ENCODE measurements at places on chromosomes 1 and 21.

DNA sequence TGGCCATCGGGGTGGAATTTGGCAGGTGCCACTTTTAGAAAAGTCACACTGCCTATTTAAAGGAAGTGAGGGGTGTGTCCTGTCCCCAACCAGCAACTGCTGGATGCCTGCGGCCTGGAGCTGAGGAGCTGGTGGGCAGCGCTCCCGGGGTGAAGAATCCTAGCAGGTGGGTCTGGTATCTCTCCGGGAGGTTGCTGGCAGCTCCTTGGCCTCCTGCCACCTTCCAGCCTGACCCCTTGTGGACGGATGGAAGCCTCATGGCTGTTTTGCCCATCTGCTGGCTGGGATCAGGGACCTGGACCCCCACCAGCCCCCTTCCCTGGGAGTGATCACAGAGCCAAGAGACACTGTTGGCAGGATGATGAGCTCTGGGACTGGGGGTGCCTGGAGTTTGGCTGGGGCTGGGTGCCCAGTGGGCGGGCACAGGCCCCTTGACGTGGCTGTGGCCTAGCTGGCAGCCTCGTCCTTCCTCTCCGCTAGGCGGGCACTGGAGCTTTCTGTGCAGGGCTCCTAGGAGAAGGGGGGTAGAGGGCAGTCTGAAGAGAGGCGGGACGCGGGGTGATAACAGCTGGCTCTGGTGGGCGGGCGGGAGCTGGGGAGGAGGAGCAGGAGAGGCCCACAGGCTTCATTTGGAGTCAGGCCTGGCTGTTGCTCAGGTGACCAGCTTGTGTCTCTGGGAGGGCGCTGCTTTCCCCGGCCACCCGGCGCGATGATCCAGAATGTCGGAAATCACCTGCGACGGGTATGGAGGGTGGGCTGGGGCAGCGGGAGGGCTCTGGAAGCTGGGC, at the start of gene ACOT11:
Gene ACOT11, plus strand, starts transcription at position 628 of the 788 bp plus-strand sequence. Its CDS starts 82 bp downstream, at position 710.
- no peak for DNase-seq

DNA sequence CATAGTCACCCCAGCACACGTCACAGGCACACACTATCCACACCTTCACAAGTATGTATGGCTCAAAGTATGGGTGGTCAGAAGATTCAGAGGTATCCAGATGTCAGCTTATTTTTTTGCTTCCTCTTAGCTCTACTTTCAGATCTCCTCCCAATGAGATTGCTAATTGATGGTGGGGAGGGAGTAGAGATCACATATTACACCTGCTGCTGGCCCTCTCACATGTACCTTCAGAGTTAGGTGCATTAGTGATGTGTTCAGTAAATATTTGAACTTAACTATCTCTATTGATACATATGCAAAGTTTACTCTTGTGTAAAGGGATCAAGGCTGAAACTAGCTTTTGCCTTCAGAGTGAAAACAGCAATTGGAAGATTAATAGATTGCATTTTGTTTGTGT, 262.6 kb downstream of the PCP4 start:
- no peak for DNase-seq

DNA sequence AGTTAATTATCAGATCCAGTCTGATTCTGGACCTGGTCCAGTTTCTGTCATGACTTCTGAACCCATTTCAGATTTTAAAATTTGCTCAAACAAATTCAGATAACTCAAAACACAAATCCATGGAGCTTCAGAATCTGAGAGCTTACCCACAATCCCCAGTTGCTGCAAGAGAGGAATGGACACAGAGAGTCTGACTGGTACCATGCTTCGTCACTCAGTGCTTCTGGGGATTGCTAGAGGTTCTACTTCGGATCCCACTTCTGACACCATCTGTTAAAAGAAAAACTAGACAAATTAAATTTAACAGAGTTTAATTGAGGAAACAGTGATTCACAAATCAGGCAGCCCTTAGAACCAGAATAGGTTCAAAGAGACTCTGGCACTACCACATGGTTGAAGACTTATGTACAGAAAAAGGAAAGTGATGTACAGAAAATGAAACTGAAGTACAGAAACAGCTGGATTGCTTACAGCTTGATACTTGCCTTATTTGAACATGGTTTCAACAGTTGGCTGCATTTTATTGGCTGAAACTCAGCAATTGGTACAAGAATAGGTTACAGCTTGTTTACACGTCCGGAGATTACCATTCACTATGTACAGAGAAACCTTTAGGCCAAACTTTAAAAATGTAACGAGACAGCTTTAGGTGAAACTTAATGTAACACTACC, 60.7 kb upstream of the TEKT2 start:
- DNase-seq, result no peak

- DNase-seq, result no peak
Measured at GRCh38 chr1:15231714-15232201, 15.3 kb upstream of the FHAD1 start.

DNA sequence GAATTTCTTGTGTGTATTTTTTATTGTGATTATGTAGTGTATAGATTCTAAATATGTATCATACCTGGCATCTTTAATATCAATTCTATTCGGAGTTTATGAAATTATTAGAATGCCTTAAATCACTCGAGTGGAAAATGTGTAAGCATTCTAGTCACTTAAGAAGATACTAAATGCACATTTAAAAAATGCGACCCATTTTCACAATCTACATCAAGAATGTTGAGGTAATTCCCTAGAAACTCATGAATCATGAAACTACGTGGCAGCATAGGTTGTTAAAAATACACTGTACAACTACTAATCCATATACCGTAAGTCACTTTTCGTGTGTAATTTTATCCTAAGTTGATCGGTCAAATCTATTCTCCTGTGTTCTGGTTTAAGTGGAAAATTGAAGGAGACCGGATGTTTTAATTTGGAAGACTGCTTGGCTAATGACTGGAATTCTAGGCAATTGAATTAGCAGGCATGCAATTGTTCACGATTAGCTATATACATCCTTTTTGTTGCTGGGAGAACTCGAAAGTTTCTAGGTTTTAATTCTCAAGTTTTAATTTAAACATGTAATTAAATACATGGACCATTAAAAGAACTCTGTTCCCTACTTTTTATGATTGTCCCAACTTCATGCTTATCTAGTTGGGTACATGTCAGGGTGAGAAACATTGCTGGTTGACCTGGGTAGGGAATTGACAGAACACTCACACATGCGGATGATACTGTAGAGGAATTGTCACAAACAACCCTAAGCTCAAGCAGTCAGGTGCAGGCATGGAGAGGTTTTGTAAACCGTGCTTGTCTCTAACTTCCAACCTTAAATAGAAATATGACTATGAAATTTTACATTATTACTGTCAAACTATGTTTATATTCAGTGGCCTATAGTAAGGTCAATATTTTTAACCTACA, 6.6 kb downstream of the ZBTB18 start:
- no peak for DNase-seq

- no peak for DNase-seq
Measured at GRCh38 chr1:99662539-99663080, 16.7 kb downstream of the PALMD start.
